Activated T-helper 17 cell treated with anti-CD3 and anti-CD28 coated beads, Interleukin-2, amount 50 U/mL, for 72 hours (primary cell): ENCODE measurements at places on chromosomes 12 and 14. TPM values are rescaled to one million over a fixed set of nuclear protein-coding genes. Genes with fewer than 3 reads are reported as not detected.

- no peak for ATAC-seq
Observed at GRCh38 chr14:44438221-44438620, 68.9 kb downstream of the FSCB start.

DNA sequence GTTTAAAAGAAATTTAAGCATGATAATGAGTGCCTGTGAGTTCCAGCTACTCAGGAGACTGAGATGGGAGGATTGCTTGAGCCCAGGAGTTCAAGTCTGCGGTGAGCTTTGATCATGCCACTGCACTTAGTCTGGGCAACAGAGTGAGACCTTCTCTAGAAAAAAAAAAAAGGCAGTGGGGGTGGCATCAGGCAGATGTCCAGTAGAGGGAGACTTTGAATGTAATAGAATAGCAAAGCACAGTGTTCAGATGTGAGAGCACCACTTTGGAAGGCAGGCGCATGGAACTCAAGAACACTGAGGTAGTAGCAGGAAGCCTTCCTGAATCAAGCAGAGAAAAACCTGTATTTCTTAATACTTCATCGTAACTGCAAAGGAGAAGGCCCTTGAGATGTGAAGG, 394.5 kb upstream of the GARIN6 start:
- ATAC-seq: no peak

GRCh38 chr12:49017891-49018260, 700 bp downstream of the PRKAG1 start:
- ATAC-seq: peak; percentile 39

The GALNT9 gene
- total RNA-seq: not detected

DNA sequence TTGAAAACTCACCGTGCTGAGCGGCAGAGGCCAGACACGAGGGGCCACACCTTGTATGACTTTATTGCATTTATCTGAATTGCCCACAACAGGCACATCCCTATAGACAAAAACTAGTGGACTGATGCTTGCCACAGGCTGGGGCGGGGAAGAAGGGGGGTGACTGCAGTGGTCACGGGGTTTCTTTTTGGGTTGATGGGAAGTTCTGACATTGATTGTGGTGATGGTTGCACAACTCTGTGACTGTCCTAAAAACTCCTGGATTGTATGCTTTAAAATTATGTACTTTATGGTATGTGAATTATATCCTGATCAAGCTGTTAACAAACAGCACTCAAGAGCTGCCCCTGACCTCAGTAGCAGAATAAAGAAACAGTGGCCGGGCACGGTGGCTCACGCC, 25.7 kb downstream of the DHX37 start:
- ATAC-seq: no peak

DNA sequence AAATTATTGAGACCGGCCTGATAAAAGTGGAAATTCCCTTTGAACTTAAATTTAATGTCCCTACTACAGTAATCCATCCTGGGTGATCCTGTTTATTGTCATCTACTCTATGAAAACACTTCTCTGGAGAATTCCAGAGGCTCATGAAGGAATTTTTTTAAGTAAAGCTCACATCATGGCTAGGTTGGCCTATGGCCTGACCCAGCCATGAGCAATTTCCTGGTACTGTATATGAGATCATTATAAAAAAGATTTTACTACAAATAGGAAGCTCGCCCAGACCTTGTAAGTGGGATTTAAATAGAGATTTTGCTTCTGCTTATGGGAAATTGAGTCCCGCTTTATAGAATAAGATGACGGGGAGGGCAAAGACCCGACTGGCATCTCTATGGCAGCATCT, 215.5 kb downstream of the DPF3 start:
- ATAC-seq: no peak

DNA sequence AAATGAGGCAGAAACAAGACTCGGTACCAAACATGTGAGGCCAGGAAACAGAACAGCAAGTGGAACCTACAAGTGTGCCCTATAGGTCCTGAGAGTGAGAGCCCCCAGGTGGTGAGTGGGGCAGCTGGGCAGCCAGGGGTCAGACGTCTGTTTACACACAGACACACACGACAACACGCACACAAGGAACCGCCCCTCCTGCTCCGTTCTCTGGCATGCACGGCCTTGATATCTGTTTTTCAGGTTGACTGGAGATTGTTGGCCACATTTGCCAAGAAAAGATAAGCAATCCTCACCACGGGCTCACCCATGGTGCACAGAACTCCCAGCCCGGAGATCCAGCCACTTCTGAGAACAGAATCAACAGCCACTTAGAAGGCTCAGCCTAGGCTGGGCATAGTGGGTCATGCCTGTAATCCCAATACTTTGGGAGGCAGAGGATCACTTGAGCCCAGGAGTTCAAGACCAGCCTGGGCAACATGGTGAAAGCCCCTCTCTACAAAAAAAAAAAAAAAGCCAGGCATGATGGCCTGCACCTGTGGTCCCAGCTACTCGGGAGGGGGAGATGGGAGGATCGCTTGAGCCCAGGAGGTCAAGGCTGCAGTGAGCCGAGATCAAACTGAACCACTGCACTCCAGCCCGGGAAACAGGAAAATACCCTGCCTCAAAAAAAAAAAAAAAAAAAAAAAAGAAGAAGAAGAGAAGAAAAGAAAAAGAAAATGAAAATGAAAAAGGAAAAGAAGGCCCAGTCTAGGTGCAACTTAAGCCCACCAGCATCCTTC, 19.4 kb upstream of the EIF5 start:
- no peak for ATAC-seq

The DDN gene
- 0.32 TPM for total RNA-seq

The OTUB2 gene
- total RNA-seq: 11.0 TPM
